ENCODE measurements at places on chromosomes 13 and 19.
A peak's percentile ranks its signal among the peaks of the same experiment; 100 is the strongest.

GRCh38 chr13:51006067-51006845 is 96.7 kb downstream of the RNASEH2B start:
- no peak for DNase-seq

DNA sequence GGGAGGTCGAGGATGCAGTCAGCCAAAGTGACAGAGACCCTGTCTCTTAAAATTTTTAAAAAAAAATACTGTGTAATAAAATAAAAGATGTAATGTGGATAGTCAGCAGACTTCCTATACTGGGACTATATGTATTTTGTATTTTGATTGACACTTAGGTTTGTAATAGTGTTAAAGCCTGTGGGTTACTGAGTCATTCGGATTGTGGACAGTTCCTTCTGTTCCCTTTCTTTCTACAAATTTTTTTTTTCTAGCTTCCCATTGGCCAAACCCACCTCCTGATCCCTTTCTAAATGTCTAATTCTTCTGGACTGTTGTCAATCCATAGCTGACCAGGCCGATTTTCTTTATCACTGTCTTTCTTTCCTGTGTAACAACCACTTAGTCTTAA is 108.0 kb downstream of the DNAJC3 start:
- DNase-seq, result no peak

DNA sequence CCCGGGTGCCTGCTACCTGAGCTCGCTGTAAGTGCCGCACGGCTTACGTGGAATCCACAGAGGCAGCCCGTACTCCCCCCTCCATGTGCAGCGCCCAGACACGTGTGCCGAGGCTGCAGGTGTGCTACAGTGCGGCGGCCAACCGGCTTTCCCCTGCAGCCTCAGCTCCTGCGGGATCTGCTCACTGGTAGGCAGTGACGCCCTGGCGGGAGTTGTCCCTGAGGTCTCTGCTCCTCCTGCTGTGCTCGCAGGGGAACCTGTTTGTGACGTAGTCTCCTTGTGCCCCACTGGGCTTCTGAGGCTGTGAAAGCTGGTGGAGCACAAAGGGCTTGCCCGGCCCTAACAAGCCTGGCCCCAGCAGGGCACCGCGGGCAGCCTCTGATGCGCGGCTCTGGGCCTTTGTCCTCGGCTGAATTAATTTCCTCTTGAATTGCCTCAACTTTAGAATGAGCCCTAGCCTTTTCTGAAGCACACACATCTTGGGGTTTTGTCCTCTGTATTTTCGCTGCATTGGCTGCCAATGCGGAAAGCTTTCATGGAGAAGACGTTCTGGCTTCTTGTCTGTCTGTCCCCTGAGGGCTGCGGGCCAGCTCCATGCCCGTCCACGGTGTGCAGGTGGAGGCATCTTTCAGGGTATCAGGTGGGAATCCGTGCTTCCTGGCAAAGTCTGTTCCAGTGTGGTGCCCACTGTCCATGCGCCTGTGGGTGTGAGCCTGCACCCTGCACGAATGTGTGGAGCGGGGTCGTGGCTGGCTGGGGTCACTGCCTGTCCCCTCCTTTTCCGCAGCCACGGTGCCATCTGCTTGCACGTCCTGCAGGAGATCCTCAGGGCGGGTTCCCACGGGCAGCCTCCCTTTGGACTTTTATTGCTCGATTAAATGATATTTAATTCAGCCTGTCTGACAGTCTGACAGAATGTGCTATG is 77.3 kb upstream of the MCF2L start:
- no peak for DNase-seq

DNA sequence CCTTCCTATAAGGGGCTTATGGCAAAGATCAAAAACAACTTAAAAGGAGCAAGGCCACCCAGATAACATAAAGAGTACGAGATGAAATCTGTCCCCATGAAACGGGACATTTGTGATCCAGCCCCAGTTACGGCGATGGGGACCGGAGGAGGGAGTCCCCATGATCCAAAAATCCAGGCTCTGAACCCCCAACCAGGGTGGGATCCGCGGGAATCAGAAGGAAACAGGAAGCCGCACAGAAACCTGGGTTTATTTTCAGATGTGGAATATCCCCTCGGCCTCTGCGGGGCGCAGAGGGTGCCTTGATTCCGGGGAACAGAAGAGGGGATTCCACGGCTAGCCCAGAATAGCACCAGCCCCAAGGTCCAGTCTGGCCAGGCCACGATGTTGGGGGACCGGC is 5.0 kb downstream of the PTPRS start:
- DNase-seq, result no peak

DNA sequence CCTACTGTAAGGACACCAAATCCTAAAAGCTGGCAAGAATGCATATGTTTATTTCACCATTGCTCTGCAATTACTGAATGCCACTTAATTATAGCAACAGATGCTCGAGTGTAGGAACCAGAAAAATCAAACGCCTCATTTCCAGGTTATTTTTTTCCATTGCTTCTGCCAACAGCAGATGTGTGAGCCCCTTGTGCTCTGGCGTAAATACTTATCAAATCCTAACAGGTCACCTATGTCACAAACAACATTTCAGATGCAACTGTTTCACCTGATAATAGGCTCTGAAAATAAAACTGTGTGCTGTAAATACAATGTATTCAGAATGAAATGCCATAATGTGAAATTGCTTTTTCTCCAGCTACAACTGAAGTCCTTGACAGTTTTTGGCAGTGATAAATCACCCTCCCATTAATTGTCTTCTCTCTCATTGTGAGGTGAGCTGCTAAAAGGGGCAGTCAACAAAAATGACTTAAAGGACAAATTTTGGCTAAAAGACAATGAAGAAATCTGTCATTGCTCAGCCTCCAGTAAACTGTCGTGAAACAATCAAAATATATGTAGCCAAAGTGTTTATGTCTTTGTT is 344.0 kb downstream of the DACH1 start:
- DNase-seq, result no peak

DNA sequence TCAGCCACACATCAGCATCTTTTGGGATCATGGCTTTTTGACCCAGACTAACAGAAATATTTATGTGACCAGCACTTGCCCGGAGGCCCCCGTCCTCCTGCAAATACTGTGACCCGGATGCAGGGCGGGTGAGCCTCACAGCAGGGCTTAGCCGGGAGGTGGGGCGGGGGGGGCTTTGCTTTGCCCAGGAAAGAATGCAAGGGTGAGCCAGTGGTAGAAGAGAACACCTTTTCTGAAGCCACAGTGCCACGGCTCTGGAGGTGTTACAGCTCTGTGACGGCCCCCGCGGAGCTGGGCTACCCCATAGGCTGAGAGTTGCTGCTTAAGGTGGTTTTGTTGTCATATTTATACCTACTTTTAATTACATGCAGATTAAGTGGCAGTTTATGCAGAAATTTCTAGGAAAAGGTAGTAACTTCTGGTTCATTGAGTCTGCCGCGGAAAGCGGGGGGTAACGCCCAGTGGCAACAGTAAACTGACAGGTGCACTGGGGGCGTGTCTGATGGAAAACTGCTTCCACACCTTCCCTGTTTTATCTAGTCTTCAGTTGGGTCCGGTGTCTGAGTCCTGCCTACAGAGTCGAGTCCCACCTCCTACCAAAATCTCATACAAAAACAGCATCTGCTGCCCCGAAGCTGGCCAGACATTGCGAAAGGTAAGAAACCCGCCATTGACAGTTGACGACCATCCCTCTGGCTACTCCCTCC is 187.9 kb downstream of the TEX29 start:
- no peak for DNase-seq

DNA sequence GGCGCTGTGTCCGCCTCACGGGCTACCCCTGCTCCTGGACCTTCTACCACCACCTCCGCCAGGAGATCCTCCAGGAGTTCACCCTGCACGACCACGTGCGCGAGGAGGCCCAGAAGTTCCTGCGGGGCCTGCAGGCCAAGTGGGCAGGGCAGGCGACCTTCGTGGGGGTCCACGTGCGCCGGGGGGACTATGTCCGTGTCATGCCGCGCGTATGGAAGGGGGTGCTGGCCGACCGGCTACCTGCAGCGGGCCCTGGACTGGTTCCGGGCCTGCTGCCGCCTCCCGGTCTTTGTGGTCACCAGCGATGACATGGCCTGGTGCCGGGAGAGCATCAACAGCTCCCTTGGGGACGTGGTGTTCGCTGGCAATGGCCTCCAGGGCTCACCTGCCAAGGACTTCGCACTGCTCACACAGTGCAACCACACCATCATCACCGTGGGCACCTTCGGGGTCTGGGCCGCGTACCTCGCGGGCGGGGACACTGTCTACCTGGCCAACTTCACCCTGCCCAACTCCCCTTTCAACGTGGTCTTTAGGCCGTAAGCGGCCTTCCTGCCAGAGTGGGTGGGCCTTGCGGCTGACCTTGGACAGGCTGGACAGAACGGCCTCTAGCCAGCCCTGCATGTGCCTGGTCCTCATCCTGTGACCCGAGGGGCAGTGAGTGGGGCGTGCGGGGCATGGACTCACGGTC is 7.8 kb upstream of the NTN5 start:
- DNase-seq, result no peak

GRCh38 chr19:6527893-6528543 is 2.8 kb upstream of the TNFSF9 start:
- DNase-seq, result no peak

DNA sequence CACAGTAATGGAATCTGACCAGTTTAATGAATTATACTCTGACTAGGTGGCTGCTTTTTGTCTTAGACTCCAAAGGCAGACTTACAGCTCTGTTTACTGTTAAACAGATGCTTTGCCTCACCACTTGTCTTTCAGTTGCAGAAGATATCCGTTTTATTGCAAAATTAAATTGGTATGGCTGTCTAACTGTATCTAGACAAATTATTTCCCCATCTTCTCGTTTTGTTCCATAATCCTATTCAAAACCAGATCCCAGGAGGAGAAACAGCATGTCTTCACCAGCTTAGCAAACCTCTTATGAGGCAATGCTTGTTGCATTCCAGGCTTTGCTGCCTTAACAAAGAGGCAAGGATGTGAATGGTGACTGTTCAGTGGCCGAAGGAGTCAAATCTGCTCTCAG is 215.6 kb downstream of the TDRD3 start:
- no peak for DNase-seq

GRCh38 chr19:3062165-3063105 is at the start of gene TLE5:
Gene TLE5 (minus strand): TSS chr19:3062495. CDS start chr19:3062200, 295 bp downstream.
- peak; percentile 48 for DNase-seq

GRCh38 chr19:1384085-1384462 is 367 bp downstream of the NDUFS7 start:
- no peak for DNase-seq

DNA sequence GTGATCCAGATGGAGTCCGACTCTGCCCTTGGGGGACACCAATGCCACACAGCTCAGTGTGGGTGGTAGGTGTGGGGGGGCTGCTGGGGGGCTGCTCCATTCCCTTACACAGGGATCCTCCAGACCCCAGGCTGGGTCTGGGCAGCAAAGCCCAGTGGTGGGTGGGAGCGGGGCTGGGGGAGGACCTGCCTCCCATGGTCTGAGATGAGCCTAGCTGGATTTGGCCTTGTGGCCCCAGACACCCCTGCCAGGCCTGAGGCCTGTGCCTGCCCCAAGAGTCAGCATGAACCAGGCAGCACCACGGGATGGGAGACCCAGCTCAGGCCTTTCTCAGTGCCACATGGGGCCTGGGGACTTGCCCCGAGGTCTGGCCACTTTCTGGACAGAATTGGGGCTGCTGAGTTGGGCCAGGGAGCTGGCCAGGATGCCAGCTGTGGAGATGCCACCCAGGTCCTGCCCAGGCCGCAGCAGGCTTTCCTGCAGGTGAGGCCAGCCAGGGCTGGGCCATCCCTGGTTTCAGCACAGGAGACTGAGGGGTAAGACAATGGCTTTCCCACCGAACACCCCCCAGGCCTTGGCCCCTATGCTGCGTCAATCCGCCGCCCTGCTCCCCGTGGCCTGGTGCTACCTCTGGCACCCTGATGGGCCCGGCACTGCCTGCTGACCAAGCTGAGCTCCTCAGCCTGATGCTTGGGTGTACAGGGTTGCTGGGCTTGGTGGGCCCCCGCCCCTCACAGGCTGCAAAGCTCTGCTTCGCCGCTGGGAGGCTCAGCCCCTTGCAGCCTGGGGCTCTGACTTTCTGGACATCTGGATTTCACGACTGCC is 24.2 kb downstream of the CEBPG start:
- no peak for DNase-seq

- DNase-seq, result no peak
These were observed 31.9 kb downstream of the RFXAP start for GRCh38 chr13:36850790-36851438.

DNA sequence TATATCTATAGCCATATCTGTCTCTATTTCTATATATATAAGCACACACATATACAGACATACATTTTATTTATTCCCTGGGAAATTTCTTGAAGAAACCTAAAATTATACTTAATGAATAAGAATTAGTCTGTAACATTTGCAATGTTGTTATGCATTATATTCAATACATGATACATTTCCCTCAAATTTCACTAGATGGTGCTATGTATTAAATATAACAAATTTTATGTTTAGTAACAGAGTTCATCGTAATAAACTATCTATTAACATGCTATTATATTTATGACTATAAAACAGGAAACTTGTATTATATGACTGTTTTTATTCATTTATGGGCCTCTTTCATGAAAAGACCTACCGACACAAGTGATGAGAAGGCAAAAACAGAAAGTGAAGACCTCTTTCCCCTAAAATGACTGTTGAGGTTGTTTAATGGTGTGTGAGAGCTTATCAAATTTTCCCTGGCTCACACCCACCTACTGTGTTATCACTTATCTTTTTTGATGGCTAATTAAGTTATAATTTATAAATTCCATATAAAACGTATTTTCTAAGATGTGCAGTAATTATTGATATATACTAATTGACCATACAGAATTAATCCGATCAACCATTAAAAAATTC is 881.9 kb downstream of the SLITRK6 start:
- DNase-seq, result peak; percentile 34

GRCh38 chr13:113077953-113078901 is 27.4 kb upstream of the F7 start:
- DNase-seq, result no peak

- no peak for DNase-seq
These were observed 61.1 kb upstream of the FAM216B start for GRCh38 chr13:42720113-42720857.

- no peak for DNase-seq
These were observed 23.0 kb downstream of the COL4A1 start for GRCh38 chr13:110283736-110284517.

DNA sequence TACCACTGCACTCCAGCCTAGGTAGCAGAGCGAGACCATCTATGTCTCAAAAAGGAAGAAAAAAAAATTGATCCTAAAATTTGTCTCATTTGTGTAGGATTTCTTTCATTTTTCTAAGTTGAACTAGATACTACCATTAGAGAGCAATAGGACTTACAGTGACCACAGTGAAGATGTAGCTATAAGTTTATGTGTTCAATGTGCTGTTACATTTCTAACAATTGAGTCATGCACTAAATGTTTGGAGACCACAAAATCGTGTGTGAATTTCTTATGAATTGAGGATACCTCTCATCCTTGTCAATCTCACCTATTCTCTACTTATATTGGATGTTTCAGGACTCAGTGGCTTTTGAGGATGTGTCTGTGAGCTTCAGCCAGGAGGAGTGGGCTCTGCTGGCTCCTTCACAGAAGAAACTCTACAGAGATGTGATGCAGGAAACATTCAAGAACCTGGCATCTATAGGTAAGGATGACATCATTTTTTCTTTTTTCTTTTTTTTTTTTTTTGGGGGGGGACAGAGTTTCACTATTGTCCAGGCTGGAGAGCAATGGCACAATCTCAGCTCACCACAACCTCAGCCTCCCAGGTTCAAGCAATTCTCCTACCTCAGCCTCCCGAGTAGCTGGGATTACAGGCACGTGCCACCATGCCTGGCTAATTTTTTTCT is 12.8 kb downstream of the ZNF791 start:
- DNase-seq, result no peak

GRCh38 chr13:36725936-36726335 is 52.1 kb downstream of the SERTM1 start:
- DNase-seq, result no peak
